Renal cortical epithelial cell (primary cell): ENCODE measurements at places on chromosomes 7 and 10. TPM values are rescaled to one million over a fixed set of nuclear protein-coding genes. Genes with fewer than 3 reads are reported as not detected.

DNA sequence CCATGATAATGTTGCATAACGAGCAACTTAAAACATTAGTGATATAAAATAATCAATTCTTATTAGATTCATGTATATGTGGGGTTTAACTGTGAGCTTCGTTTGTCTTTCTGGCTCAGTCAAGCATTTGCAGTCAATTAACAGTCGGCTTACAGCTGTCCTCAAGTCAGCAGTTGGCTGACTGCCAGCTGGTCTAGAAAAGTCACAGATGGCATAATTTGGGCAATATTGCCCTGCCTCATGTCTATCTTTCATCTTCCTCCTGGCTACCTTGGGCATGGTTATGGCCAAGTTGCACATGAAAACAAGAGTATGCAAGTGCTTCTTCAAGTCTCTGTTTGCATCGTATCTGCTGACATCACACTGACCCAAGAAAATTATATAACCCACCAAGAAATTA is 186.1 kb upstream of the ZWINT start:
- DNase-seq: no peak

DNA sequence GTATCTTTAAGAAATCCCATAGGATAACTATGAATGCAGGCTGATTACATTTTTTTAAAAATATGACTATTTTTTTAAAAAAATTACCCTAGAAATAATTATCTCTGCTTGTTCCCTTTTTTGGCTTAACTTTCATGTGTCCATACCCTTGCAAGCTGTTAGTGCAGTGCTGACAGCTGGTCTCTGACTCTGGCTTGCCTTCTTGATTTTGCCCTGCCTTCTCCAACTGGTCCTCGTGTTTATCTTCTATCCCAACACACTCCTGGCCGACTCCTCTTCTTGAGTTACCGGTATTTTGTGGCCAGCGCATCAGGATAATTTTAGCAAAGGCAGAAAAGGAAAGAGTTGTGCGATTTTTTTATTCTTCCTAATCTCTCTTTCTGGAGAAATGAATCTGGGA is 111.7 kb upstream of the STARD3NL start:
- no peak for DNase-seq

The ACTL6B gene
- total RNA-seq: not detected in 2 replicates

GRCh38 chr10:60257767-60258428 is 131.8 kb downstream of the ANK3 start:
- DNase-seq: peak; percentile 12

DNA sequence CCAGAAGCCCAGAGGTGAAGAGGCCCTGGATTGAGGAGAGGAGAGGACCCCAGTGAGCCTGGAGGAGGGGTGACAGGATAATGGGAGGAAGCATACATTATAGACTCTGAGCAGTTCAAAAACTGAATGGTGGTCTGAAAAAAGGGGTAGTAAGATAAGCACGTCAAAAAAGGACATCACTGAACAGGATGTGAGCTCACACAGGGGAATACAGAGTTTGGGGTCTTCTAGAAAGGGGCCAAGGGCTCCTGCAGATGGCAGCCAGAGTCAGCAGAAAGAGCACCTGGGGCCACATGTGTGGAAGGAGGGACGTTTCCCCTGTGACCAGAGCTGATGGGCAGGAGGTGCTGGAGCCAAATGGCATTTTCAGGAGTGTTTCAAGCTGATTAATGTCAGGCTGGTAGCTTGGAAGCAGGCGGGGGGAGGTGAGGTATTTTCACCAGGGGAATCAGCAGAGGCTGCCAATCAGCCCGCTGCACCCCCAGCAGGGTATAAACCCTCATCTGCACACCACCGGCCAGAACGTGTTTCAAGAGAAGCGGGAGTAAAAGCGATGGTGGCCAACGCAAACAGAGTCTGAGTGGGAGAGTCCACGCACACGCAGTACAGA is 85.8 kb downstream of the TNS3 start:
- no peak for DNase-seq

- no peak for DNase-seq
These were observed 77.1 kb downstream of the ARHGAP22 start for GRCh38 chr10:48527756-48528155.

DNA sequence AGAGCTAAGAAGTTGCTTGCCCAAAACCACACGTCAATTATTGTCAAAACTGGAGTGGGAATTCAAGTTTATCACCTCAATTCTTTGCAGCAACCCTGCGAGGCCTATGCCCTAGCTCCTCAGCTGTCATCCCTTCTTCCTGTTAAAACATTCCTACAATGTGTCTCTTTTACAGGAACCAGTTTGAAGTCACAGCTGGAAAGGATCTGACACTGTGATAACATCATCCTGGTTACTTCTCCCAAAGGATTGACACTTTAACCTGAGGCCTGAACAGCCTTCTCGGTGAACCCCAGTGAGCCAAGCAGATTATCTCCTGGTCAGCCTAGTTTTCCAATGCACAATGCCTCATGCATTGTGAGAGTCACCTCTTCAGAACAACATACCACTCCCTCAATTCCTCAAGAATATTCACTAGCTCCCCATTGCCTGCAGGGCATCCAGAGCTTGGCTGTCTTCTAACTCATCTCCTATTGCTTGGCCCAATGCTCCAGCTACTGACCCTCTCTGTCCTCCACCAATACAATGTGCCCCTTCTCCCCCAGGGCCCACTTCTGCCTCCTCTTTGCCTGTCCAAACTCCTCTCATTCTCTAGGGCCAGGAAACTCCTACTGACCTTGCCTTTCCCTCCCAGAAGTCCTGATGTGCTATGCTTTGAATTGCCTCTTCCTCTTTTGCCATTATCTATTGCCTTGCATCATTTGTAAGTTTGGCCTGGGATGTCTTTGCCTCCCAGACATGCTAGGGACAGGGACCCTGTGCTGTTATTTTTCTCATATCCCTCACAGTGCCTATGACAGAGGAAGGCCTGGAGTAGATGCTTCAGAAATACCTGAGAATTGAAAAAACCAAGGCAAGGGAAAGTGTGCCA is 10.4 kb upstream of the DLG5 start:
- DNase-seq: no peak

DNA sequence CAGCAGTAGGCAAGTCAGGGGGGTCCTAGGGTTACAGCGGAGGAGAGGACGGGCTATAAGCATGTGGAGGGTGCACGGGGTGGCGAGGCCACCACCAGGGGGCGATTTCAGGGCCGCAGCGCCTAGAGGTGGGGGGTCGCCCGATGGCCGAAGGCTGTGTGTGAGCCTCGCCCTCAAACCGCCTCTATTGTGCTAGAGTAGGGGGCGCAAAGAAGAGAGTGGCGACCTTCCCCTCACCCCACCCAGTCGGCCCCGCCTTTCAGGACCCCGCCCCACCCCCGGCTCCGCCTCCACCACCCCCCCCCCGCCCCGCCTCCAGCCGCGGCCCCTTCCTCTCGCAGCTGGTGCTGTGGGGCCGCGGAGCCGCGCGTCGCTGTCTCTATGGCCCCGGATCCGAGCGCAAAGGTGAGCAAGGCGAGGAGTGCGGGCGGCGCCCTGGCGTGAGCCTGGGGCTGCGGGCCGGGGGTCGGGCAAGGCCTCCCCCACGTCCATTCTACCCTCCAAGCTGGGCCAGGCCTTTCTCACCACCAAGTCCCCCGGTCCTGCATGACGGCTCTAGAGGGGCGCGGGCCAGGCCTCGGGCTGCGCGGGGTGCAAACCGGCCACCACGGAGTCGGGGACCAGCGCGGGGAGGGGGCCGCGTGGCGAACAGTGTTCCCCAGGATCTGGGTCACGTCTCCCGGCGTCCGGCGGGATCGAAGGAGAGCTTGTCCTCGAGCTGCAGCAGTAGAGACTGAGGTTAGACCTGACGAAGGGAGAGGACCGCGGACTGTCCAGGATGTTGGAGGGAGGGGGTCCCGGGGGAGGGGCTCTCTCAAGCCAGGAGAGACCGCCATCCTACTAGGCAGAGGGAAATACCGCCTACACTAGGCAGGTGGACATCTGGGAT is at the start of gene SEMA4G:
Gene SEMA4G, plus strand, starts transcription at position 318 of the 889 bp plus-strand sequence. CDS start 3,409 bp downstream, outside the sequence.
- no peak for DNase-seq

- no peak for DNase-seq
These were observed 132.4 kb downstream of the FAM53B start for GRCh38 chr10:124611738-124612137.

The LIPJ gene
- 0.05 TPM in 1 of 2 replicates, not detected in the other for total RNA-seq

DNA sequence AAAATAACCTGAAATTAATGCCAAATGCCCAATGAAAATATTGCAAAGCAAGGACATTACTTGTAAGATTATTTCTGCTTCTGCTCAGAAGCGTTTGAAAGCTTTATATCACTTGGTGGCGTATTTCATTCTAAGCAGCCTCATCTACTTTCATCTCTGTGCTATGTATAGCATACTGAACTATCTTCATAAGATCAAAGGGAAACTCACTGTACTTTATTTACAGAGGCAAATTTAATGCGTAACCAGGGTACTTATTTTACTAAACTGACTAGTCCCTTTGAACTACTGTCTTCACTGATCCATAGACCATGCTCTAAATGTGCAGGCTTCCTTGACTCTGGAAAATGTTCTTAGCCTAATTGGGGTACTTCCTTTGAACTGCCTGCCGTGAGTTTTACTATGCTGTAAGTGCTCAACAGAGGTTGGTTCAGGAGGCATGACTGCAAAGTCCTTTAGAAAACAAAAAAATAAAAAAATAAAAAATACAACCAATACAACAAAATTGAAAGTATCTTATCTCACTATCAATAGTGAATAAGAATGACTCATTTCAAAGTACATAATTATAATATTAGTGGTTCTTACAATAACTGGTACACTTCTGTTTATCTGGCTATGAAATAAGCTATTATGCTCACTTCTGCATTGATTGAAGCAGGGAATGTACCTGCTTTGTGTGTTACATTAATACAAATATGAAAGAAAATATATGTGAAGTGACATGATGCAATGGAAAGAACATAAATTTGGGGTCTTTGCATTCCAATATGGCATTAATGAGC is 41.0 kb upstream of the TSPAN12 start:
- DNase-seq: no peak

DNA sequence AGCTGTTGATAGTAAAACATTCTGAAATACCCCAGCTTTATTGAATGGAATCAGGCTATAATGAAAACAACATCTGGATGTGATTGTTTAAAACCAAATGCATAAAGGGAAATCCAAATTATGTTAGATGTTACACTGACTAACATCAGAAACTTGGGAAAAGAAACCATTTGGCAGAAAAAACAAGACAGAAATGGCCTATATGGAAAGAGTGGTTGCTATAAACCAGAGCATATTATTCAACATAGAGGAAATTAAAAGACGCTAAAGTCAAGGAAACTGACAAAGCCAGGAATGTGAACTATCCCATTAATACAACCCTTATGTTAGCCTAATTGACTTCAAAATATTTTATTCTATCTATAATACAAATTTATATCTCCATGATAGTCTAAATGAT is 53.0 kb upstream of the CABCOCO1 start:
- no peak for DNase-seq

DNA sequence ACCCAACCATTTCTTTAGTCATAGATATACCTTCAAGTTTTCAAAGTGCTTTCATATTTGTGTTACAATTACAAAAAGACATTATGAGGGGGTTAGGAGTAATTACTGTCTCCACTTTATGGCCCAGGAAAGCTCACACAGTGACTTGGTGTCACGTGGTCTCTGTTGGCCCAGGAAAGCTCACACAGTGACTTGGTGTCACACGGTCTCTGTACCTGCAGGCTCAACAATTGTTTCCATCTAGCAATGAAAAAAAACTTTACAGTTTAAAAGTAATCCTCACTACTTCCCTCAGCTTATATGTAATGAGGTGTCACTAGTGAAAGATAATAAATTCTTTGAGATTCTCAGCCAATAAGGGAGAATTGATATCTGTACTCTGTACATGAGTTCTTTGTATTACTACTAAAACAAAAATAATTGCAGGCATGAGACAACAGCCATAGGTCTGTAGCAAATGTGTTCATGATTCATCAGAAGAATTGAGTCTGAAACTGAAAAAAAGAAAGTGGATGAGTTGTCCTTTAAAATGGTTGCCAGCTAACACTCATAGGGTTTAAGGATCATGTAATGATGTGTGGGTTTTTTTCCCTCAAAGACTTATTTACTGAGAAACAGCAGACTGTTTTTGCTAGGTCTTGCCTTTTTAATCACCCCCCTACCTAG is 10.9 kb downstream of the OGDH start:
- DNase-seq: peak; percentile 76

- DNase-seq: no peak
These were observed 18.4 kb downstream of the NKX2-3 start for GRCh38 chr10:99551158-99551557.

DNA sequence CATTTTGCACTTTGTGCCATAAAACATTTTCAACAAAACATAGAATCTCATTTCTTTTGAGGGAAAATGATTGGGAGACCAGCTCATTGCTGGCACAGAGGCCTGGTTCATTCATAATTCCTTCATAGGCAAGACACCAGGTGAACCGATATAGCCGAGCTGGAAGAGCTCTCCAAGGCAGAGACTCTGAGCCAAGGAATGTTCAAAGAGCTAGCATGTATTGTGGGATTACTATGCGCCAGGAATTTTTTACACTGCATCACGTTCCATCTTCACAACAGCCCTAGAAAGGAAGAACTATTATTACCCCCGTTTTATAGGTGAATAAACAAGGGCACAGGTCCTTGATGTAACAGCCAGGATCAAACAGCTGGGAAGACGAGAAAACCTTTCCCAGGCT is 2.1 kb upstream of the IL6 start:
- DNase-seq: no peak

GRCh38 chr7:158815800-158816128 is 13.5 kb downstream of the ESYT2 start:
- DNase-seq: no peak

DNA sequence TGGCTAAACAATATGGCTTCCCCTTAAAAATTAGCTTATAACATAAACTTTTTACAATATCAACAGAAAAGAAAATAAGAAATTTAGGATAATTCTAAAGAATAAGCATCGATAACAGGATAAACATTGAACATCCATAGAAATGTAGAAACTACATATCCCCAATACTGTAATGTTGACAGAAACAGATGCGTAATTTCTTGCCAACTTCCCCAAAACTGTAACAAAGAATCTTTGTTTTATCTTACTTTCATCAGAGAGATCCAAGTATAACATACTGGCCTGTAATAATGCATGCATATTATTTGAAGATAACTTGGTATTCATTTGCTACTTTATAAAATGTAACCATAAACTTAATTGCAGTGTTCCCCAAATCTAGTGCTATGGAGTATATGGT is 339.9 kb downstream of the ARL4A start:
- DNase-seq: no peak

The TACC2 gene
- 10.1 and 11.2 TPM in 2 replicates for total RNA-seq
